ENCODE measurements at places on chromosomes 12 and 14.

DNA sequence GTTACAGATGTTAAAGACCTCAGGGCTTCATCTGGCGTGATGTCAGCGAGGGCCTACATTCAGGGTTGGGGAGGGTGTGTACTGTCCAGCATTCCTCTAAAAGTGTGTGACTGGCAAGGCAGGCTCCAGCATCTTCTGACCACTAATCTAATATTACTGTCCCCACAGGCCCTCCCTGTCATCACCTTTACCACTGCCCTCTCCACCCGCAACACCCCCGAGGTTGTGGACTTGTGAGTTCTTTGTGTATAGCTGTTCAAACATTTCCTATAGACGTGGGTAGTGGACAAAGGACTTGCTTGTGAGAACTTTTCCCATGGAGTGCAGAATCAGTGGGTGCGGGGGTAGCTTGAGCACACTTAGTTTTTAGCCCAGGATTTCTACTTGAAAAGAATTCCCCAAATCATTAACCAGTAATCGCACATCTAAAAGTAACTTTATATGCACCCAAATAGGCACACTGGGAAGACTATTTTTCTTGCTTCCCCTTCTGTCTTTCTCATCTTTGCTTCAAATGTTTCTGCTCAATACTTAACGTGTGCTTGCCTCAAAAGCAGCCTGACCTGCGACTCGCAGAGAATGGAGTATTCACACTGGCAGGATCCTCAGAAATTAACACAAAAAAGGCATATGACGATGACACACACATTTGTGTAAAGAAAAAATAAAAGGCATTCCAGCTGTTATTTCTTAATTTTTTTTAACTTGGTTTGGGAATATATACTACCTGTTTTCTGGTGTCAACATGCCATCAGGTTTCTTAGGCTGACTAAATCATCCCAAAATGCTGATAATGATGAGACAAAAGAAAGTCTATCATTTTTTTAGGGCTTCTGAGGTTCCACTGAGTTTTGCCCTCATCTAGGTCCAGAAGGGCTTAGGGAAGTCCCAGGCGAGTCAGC lies 158.4 kb upstream of the HIF1A start:
- no peak for DNase-seq

- no peak for DNase-seq
Measured at GRCh38 chr12:130642856-130643255, 73.2 kb downstream of the RIMBP2 start.

- DNase-seq, result no peak
Measured at GRCh38 chr12:11922361-11922760, 148.4 kb upstream of the BCL2L14 start.

- DNase-seq, result no peak
Measured at GRCh38 chr14:81033698-81034240, 78.3 kb downstream of the TSHR start.

- no peak for DNase-seq
Measured at GRCh38 chr12:40093512-40093911, 12.4 kb downstream of the SLC2A13 start.

DNA sequence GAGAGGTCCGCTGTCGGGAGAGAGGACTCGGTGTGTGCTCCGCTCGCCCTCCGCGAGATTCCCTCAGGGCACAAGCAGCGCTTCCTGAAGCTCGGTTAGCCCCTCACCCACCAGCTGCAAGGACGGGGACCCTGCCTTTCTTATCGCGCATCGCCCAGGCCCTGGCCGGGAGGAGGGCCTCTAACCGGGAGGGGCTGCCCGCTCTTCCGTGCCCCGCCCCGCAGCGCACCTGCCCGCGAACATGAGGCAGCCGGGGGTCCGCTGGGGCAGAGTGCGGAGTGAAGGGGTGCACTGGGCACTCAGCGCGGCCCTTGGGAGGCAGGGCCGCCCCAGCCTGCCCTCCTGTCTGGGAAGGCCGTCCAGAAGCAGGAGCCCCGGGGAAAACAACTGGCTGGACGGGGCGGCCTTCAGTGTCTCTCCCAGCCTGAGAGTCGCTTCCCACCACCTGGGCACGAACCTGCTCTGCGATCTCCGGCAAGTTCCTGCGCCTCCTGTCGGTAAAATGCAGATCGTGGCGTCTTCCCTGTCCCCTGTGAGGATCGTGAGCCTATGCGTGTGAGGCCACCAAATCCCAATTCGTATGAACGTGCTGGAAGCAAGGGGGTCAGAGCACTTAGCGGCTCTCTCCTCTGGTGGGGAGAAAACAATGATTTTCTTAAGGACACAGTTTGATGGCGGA lies 28.0 kb upstream of the ADIPOR2 start:
- DNase-seq, result peak; percentile 63

DNA sequence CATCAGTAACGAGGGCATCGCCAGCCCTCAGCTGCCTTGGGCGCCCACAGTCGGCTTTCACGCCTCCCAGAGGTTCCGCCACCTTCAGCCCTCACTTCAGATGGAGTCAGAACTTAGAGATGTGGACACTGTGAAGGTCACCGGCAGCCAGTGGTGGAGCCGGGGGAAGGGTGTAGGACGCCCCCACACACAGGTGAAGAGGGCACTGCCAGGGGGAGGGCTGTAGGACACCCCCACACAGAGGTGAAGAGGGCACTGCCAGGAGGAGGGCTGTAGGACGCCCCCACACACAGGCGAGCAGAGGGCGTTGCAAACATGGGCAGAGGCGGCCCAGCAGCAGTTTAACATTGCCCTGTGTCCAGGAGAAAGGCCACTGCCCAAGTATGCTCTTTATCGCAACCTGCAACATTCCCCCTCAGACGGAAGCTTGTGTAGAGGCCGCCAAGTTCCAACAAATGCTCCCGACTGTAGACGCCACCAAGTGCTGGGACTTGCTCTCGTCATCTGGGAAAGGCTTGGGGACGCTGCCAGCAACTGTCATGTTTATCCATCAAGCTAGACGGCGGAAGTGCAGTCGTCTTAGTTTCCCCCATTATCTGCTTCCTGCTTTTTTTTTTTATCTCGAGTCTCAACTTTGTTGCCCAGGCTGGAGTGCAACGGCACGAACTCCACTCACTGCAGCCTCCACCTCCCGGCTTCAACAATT lies 4.9 kb upstream of the ANKLE2 start:
- DNase-seq, result no peak

DNA sequence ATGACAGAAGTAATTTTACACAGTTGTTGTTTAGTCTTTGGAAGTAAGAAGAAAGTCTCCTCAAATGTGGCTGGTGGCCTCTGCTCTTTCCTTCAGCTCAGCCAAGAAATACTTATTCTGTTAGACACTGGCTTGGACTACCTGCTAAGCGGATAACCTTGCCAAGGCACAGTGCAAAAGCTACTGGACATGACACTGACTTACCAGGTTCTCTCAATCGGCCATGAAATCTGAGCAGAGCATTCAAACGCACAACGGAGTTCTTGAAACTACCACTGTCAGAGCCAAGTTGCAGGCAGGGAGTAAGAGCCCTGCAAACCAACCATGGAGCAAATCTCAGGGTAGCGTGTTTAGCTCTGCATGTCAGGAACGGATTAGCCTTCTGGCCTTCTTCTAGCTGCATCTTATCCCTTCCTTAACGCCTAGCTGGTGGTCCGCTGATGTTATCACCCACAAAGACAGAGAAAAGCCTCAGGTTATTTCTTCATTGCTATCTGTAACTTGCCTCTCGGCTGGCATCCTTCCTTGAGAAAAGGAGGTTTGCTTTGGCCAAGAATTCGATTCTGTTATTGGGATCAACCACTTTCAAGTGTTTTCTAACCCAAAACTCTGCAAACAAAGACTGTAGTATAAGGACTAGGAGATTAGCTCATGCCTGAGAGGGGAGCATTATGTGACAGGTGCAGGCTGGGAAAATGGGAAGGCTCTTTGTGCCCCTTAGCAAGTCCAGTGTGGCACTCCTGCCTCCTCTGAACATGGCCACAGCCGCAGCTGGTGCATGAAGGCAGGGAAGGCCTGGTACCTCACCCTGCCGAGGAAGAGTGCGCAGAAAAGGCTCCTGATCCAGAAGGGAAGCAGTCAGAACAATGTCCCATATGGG lies 223.4 kb downstream of the GLT1D1 start:
- no peak for DNase-seq

DNA sequence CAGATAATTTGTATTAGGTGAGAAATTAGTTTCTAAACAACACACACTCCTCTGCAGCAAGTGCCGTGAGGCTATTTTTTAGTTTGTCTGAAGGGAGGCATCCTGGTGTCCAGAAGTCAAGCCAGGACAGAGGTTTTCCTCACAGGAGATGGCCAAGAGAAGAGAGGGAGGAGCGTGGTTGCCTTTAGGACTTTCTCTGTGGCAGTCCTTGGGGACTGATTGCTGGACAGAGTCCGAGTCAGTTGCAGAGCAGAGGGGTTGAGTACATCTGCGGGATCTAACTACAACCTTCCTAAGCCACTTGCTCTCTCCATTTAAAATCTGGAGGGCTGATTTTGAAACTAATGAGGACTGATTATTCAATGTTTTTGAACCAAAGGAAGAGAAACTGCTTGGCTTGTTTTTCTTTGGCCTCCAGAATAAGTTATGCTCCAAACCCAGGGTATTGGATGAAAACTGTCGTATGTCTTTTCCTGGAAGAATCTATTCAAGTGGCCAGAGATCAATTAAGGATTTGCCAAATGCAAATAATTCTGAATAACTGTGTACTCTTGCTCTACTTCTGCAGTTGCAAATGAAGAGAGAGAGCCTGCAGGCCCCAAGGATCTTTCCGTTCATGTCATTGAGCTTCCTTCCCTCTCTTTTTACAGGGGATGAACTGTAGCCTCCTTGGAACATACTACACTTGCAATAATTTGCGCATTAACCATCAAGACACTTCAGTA lies 1.2 kb downstream of the SLCO1C1 start:
- DNase-seq, result no peak

- no peak for DNase-seq
Measured at GRCh38 chr14:60905923-60906322, 75.0 kb downstream of the TRMT5 start.

DNA sequence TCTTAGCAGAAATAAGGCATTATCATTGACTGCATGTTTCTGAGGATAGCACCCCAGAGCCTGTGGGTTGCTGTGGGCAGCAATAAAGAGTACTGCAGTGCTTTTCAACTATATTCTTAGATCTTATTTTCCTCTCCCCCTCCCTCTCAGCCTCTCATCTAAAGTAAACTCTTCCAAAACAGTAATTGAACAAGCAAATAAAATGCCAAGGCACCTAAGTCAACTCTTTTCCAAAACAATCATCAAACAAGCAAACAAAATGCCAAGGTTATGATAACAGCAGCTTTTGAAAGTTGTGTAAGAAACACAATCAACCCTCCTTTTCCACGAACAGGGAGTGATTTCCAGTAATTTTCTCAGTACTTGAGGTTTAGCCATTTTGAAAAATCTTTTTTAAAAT lies 1542.6 kb downstream of the AACS start:
- no peak for DNase-seq

- DNase-seq, result no peak
Measured at GRCh38 chr12:113924341-113924740, 41.8 kb downstream of the RBM19 start.

DNA sequence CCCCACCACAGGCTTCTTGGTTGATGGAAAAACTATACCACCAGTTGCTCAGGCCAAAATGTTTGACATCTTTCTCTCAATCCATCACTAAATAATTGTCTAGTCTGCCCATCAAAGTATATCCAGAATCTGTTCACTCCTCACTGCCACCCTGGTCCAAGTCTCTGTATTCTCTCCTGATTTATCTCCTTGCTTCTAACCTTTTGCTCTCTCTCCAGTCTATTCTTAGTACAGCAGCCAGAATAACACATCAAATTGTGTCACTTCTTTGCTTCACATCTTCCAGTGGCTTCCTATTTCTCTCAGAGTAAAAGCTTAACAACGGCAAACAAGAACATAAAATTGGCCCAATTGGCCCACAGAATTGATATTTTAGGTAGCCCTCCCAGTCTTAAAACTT lies 272.8 kb downstream of the IPO8 start:
- DNase-seq, result no peak

GRCh38 chr12:125395583-125396215 lies 330.5 kb downstream of the AACS start:
- no peak for DNase-seq

DNA sequence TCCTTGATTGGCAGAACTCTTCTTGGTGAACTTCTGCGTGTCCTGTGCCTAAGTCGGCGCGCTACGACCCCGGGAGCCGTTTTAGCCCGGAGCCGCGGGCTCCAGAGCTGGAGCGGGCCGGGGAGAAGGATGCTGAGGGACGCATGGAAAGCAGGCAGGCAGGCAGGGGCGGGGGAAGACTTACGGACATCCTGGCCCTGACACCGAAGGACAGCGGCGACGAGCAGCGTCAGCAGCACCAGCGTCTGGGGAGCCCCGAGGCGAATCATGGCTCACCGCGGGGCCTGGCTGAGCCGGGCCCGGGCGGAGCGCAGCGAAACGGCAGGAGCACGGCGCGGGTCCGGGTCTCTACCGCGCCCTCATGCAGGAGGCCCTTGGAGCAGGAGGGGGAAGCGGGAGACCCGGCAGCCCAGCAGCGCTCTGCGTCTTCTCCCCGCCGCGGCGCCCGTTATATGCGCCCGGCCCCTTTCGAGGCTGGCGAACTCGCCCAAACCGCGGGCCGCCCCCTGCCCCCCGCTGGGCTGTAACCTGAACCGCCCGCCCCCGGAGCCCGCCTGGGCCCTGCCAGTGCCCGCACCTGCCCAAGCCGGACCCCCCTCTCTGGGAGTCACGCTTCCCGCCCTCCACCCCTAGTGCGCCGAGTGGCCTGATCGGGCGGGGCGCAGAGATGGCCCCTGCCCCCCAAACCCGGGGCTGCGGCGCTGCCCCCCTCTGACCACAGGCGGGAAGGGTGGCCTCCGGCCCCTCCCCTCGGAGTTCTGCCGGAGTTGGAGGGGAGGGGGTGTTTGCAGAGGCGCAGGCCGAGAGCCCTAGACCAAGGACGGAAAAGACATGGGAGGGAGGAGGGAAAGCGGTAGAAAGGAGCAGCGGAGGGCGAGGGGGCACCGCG lies at the start of gene COL2A1:
Gene COL2A1, minus strand, starts transcription at position 424 of the 889 bp plus-strand sequence. Its CDS starts 155 bp downstream, at position 269.
- peak; percentile 69 for DNase-seq

GRCh38 chr14:72054911-72055310 lies 122.7 kb downstream of the RGS6 start:
- DNase-seq, result no peak

GRCh38 chr12:94172973-94173372 lies 24.6 kb downstream of the PLXNC1 start:
- no peak for DNase-seq

- DNase-seq, result no peak
Measured at GRCh38 chr12:44511289-44511688, 364.8 kb downstream of the NELL2 start.

- DNase-seq, result no peak
Measured at GRCh38 chr12:45674181-45674977, 55.1 kb upstream of the ARID2 start.

DNA sequence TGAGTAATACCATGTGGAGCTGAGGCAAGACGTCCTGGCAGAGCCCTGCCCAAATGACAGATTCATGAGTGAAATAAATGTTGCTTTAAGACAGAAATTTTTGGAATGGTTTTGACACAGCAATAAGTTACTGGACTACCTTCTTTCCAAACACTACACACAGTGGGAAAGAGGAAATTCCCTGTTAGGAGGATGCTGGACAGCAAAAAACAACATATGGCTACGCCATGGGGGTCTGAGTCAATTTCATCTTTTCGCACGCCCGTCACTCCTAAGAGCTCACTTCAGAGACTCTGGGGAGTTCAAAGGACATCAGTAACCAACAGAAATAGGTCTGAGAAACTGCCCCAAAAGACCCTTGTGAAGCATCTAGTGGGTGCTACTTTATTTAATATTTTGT lies 55.4 kb downstream of the TMEM132C start:
- DNase-seq, result no peak

GRCh38 chr14:66117600-66117999 lies 368.6 kb upstream of the CCDC196 start:
- no peak for DNase-seq

- DNase-seq, result no peak
Measured at GRCh38 chr12:29709496-29710040, 74.2 kb downstream of the TMTC1 start.

Data from activated CD8-positive, alpha-beta memory T cell treated with anti-CD3 and anti-CD28 coated beads for 24 hours (primary cell).